ENCODE measurements at places on chromosomes 1 and 21.

DNA sequence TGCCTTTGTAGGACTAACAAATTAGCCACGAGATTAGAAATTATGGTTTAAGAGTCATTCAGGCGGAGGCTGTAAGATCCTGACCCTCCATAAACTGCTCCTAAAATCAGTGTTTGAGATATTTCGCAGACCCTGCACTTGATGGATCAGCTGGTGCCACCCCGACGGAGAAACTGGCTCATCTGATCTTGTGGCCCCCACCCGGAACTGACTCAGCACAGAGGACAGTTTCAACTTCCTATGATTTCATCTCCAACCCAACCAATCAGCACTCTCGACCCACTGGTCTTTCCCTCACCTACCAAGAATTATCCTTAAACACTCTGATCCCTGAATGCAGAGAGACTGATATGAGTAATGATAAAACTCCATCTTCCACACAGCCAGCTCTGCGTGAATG lies 3.7 kb upstream of the JAM2 start:
- no peak for DNase-seq

- DNase-seq, result no peak
Measured at GRCh38 chr1:223759273-223759672, 46.9 kb downstream of the CAPN2 start.

DNA sequence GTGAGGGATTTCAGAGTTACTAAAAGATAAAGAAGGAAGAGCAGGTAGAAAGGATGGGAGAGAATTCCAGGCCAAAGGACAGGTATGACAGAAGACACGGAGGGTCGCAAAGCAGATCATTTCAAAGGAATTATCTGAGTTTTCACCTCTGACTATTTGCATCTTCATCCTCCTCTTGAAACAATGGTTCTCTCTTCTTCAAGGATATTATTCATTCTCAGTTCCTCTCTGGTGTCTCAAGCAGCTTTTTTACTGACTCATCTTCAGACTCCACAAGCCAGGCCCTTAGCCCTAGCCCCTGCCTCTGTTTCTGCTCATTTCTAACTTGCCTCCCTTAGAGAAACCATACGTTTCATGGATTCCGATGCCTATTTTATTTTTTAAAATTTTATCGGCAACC lies 15.0 kb downstream of the DDX59 start:
- no peak for DNase-seq

DNA sequence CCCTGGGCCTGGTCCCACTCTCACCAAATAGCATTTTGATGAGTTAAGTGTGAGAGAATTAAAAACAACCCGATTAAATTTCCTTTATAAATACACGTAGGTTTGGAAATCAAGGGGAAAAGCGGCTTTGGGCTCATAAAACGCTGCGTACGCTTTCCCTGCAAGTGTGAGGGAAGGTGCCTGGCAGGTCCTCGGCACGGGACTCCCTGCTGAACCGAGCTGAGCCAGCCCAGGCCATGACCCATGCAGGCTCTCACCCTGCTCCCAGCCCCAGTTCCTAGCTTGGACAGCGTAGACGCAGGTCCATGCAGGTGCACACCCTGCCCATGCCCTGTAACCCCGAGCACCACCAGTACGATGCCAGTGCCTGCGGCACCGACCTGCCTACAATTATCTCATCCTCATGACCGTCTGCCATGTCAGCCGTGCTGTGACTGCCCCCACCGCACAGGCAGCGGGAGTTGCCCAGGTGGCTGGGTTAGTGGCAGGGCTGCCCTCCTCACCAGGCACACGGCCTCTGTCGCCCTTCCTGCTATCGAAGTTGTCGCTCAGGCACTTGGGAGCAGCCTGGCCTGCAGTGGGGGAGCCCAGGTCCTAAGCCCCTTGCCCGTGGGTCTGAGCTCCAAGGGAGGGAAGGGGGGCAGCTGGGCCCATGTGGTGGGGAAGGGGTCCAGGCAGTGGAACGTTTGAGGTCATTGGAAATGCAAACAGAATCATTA lies 41.0 kb upstream of the ACTRT2 start:
- DNase-seq, result peak; percentile 2

DNA sequence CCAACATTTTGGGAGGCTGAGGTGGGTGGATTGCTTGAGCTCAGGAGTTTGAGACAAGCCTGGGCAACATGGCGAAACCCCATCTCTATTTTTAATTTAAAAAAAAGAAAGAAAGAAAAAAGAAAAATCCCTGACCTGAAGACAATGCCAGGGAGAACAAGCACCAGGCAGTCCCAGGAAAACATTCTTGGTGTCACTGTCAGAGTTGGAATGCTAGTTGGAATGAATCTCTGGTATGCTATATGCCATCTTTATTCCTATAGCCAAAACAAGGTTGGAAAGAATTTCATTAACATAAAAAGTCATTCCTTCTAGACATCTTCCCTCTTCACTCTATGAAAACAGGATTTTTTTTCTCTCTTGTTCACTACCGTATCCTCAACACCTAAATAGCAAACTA lies 2.8 kb downstream of the DNAJC8 start:
- DNase-seq, result no peak

GRCh38 chr1:23358310-23358875 lies 11.2 kb downstream of the ZNF436 start:
- no peak for DNase-seq

GRCh38 chr1:246320286-246320685 lies 186.8 kb downstream of the SMYD3 start:
- no peak for DNase-seq

DNA sequence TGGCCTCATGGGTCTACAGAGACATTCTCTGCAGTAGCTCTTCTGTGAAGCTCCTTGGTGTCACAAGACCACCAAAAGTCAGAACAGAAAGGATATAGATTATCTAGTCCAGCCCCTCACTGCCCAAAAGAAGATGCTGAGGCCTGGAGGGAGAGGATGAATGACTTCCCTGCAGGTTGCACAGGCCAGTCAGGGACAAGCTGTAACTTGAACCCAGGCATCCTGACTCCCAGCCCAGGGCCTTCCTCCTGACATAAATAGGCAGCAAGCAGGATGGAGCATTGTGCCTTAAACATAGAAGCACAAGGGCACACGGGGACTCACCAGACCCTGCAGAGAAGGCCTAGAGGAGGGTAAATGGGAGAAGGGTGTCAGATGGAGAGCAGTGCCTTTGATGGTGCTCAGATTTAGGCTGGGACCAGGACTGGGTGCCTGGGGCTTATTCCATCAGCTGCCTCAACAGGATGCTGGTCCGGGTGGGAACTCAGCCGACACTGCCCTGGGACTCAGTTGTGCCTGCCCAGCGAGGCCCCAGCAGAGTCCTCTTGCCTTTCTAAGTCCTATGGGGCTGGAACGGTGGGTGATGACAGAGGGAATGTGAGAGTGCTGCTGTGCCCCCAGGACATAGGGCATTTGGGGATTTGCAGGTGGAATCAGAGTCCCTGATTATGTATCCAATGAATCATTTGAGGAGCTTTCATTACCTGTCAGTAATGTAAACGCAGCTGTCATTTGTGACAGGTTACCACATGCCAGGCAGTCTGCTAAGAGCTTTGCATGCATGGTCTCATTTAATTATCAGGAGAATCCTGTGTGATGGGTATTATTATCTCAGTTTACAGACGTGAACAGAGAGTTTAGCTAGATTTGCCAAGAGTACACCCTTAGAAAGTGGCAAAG lies 13.2 kb downstream of the S100A7A start:
- DNase-seq, result no peak

DNA sequence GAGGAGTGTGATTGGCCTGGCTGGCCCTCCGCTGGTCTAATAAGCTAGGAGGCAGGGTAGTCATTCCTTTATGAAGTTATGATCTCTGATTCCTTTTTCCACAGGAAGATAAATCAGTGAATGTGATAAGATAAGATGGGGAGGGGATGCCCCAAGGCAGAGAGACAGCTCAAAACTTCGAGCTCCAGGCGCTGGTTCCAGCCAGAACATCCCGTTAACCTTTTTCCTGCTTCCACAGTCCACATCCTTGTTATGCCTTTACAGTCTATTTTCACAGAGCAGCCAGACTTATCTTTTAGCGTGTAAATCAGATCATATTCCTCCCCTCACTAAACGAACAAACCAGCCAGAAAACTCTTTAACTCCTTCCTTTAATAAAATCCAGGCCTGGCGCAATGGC lies 38.5 kb upstream of the BMP8B start:
- DNase-seq, result no peak

DNA sequence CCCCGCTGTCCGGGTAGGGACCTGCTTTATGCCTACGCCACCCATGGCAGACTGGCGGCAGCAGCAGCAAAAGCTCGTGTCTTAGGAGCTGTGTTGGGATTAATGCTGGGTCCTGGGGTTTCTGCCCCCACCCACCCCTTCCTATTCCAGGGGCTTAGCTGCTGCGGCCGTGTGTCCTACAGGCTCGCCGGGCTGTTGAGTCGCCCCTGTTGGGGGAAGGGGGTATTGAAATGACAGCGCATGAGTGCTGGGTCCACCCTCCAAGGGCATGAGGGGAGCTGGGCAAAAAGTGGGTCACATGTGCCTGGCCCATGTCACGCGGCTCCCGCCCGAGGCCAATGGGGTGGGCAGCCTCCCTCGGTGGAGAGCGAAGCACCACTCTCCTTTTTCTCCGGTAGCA lies 118.3 kb upstream of the COL6A1 start:
- DNase-seq, result no peak

GRCh38 chr1:200228081-200228480 lies 181.8 kb downstream of the ZNF281 start:
- DNase-seq, result no peak

GRCh38 chr1:245558069-245558468 lies 403.3 kb downstream of the KIF26B start:
- DNase-seq, result no peak

- no peak for DNase-seq
Measured at GRCh38 chr21:39094847-39095579, 88.2 kb downstream of the PSMG1 start.

DNA sequence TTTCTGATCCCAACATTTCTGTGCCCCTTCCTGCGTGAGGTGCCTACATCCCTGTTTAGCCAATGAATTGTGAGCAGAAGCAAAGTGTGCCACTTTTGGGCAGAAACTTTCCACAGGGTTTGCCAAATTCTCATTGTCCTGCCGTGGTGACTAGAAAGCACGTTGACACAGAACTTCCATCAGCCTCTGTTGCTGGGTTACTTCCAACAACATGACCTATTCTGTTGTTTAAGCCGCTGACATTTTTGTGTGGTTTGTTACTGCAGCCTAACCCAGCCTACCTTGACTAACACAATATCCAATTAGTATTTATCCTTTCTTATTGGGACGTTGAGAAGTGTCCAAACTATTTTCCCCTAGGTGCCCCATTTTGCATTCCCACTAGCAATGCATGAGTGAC lies 136.8 kb downstream of the URB2 start:
- DNase-seq, result no peak

DNA sequence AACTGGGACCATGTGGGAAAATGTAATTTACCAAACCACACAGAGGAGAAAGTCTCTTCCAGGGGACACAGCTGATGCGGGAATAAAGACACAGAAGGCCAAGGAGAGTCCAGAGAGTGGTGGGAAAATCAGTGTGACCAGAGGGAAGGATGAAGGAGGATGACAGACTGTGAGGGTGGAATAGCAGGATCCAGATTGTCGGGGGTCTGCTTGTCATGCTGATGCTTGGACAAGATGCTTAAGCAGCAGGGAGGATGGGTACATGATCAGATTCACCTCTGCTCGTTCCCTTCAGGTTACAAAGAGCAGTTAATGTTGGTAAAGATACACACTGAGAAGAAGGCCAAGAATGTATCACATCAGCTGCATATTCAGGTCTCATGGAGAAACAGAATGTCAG lies 117.1 kb upstream of the ZNF644 start:
- no peak for DNase-seq

DNA sequence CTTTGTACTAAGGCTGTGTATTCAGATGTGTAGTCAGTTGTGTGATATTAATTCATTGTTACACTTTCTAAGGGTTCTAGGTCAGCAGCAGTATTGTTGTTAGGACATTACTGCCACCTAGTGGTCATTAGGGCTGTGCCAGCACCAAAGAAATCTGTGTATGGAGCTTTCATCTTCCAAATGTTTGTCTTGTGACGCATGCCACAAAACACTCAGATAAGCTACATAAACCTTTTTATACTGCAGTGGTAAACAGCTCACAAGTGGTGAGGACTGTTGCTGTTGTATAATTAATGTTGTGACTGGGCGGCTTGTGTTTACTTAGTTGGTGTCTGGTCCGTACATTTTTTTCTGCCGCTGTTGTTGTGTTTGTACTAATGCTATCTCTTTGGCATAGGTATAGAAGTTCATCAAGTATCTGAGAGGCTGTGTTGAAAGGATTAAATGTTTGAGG lies 51.7 kb downstream of the S1PR1 start:
- DNase-seq, result peak; percentile 67

GRCh38 chr1:87052961-87053360 lies 138.5 kb downstream of the HS2ST1 start:
- DNase-seq, result no peak

GRCh38 chr1:238458899-238459298 lies 568.2 kb upstream of the ZP4 start:
- DNase-seq, result no peak

DNA sequence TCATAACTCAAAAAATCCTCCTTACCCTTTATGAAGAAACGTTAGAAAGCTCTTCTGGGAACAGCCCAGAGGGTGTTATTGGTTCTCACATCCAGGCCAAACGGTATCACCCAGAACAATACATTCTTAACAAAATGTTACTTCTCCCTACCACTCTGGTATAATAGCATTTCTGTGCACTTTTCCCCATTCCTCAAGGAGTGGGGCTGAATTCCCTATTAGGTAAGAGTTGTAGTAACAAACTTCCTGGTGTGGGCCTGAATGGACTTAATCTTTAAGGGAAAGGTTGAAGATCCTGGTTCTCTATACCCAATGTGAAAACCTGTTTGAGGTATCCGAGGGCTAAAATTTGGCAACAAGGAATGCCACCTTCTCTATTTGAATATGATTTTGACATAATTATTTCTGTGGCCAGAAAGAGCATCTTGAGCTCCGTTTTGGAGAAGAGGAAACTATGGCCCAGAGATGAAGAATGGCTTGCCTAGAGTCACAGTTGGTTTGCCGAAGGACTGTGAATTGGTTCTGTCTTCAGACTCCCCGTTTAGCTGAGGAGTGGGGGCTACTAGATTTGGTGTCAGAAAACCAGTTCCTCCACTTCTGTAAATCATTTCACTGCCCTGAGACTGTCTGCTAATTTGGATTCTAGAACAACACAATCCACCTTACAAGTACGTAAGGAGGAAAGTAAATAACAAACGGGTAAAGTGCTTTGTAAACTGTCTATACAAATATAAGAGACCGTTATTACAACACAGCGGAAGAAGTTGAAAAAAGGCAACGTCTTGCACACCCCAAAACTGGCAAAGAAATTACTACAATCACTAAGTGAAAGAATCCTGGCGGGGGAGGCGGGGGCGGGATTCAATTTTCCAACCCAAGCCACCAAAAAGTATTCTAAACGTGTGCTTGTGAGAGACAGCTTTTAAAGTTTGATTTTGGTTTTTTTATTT lies 2.3 kb downstream of the ANP32E start:
- DNase-seq, result no peak

GRCh38 chr1:203210988-203211387 lies 18.5 kb downstream of the CHIT1 start:
- DNase-seq, result no peak

DNA sequence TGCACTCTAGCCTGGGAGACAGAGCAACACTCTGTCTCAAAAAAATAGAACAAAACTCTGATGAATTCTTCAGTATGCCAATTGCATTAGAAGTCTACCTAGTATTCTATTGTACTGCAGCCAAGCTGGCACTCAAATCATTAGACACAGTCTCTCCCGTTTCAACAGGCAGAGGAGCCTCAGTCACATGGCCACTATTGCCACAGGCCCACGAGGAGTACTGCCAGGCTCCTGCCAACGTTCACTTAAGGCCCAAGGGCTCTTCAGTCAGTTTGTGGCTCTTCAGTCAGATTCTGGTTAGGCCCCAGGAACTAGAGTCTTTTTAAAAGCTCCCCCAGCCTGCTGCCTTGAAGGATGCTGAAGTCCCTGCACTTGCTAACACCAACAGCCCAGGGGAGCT lies 73.4 kb downstream of the SH3BGR start:
- no peak for DNase-seq

Data from activated gamma-delta T cell treated with Interleukin-2 at 50 U/mL for 16 hours (primary cell).